ENCODE measurements at places on chromosomes 1 and 21.
A peak's percentile ranks its signal among the peaks of the same experiment; 100 is the strongest.

DNA sequence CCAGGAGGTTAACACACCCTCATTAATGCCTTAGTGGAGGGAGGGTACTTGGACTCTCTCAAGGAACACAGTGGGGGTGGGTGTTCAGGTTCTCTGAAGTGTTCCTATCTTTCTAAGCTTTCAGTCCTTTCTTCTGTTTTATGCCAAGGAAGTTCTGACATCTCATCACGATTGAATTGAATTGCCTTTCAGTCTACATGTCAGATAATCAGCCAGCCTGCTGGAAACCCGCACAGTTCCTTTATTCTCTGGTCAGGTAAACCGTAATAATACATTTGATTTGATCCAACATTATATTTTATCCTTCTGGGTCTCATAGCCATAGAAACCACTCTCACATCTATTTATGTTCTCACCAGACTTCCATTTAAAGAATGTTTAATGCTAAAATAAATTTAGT is 339.0 kb downstream of the RWDD3 start:
- no peak for DNase-seq

- DNase-seq: peak; percentile 44
Observed at GRCh38 chr1:178575611-178576361, 62.9 kb downstream of the TEX35 start.

- peak; percentile 85 for DNase-seq
Observed at GRCh38 chr1:244414543-244414942, 37.2 kb downstream of the ADSS2 start.

DNA sequence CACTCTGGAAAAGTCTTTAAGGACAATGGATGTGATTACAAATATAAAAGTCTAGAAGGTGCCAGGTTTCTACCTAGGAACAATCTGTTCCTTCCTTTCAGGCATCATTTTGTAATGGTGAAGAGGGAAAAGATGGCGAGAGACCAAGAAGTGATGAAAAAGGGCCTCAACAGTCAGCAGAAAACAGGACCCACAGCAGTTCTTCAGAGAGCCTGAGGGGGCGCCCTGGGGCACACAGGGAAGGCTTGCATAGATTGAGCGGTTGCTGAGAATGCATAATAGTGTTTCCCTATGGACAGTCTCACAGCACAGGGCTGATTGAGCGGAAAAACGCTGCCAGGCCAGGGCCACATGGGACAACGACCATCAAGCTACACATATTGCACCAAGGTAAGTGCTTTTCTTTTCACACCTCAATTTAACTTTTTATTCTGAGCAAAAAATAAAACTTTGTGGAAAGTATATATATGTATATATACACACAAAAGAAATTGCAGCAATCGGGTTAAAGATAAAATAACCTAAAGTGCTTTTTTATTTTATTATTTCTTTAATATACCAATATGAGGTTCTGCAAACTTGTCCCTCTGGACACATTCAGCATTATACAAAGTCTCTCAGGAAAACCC is 3.1 kb upstream of the YRDC start:
- DNase-seq: peak; percentile 90

GRCh38 chr21:31460980-31461379 is 116.9 kb upstream of the TIAM1 start:
- DNase-seq: no peak

GRCh38 chr1:975896-976683 is 5.8 kb downstream of the PERM1 start:
- peak; percentile 42 for DNase-seq

DNA sequence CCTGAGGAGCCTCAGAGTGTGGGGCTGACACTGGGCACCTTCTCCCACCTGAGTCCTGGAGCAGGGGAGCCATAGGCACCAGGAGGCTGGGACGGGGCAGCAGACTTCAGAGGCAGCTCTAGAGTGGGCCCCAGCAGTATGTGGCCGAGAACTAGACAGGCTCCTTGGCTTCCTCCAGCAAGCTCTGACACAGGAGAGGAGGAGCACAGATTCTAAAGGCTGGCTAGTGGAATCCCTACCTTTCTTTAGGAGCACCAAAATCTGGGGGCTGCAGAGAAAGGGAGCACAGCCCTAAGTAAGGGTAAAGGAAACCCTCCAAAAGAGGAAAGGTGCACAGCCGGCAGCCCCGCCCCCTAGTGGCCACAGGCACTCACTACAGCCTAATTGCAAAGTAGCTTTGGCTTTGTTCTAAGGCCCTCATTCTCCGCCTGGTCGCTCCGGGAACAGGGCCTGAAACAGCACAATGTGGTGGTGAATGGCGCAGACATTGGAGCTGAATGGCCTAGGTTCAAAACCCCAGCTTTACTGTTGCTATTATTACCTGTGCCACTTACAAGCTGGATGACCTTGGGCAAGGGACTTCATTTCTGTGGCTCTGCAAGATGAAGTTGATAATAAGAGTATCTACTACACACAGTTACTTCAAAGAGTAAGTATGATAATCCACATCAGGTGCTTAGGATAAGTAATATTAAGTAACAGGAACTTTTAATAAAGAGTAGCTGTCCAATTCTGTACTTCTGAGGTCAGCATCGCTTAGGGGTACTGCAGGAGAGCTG is 8.8 kb upstream of the GUCA2A start:
- peak; percentile 55 for DNase-seq

GRCh38 chr1:23578311-23578996 is 19.2 kb upstream of the ID3 start:
- peak; percentile 57 for DNase-seq

DNA sequence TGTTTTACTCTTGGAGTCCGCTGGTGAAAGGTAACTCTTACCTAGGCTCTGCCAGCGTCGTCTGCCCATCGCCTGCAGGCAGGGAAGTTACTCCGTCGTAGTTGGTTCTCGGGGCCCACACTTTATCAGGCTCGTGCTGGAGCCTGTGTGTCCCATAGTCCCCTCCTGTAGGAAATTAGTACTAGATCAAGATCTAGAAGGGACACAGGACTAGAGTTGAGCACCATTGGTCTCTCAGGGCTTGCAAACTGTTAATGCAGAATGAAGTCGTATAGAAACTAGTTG is 940 bp downstream of the SRRM1 start:
- peak; percentile 9 for DNase-seq

DNA sequence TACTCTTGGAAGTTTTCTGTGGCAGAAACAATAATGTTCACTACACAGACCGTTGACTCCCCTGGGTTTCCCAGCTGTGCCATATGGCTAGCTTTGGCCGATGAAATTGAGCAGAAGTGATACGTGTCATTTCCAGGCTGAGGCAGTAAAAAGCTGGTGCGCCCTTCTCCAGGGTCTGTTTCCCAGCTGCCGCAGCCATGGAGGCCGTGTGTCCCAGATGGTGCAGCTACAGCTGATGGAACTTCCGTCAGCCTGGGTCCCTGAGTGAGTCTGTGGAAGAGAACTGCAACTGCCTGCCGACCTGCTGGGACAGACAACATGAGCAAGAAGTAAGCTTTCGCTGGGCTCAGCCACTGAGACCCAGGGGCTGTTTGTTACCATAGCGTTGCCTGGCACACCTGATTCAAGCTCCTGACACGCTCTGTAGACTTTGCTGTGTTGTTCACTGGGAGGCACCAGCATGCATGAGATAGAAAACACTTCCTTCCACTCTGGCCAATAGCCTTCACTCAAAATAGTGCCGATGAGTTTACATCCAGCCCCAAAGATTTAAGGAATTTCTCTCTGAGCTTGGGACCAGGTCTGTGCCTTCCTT is 116.3 kb upstream of the SLC25A33 start:
- DNase-seq: no peak

- DNase-seq: peak; percentile 17
Observed at GRCh38 chr21:17231771-17232170, 281.1 kb upstream of the CXADR start.

GRCh38 chr1:192439373-192440025 is 122.7 kb downstream of the RGS21 start:
- peak; percentile 61 for DNase-seq

DNA sequence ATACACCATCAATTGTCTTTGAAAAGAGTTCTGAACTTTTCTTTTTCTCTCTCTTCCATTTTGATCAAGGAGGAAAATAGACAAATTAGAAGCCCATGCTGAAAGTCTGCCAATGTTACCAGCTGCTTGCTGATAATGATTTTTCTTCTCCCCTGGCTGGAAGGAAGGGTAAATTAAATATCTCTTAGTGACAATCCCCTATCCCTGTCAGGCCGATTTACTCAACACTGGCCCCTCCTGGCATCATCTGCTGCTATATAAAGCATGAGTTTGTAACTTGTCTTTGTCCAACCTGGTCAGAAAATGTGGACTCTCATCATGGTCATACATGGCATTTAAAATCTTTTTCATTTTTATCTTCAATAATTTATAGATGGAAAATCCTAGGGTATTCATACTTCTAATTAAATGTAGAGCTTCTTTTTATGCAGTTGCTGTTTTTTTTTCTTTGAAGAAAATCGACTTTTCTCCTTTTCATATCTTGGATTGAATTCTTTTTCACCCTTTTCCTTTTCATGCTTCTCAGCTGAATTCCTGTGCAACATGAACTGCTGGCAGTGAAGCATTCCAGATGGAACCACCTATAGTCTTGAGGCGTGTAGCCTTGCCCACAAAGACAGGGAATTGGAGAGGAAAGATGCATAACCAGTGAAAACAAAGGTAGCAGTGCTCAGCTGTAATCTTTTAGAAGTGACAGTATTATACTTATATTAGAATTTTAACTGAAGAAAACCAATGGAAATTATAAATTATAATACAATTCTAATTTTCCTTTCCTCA is 214.7 kb upstream of the PTGFR start:
- DNase-seq: peak; percentile 34

All from choroid plexus epithelial cell (primary cell).